BE2C (cell line): ENCODE measurements at places on chromosomes 16 and 17.

- DNase-seq: peak; percentile 79
Observed at GRCh38 chr17:74770498-74771318, 5.4 kb downstream of the NAT9 start.

DNA sequence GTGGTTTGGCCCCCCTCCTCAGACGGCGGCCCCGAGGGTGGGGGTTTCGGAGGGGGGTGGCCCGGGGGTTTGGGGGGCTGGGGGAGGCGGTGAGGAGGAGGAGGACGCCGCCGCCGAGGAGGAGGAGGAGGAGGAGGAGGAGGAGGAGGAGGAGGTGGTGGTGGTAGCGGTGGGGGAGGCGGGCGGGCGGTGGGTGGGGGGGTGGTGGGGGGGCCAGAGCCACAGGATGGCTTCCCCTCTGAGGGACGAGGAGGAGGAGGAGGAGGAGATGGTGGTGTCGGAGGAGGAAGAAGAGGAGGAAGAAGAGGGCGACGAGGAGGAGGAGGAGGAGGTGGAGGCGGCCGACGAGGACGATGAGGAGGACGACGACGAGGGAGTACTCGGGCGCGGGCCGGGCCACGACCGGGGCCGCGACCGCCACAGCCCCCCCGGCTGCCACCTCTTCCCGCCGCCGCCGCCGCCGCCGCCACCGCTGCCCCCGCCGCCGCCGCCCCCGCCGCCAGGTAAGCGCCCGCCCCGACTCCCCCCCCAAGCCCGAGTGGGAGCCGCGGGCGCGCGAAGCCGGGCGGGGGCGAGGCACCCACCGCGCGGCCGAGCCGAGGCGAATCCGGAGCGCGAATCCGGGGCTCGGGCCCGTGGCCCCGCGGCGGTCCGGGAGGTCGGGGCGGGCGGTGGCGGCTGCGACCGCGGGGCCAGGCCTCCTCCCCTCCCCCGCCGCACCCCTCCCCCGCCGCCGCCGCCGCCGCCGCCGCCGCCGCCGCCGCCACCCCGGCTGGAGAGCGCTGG, 3.8 kb upstream of the CHD3 start:
- DNase-seq: no peak

DNA sequence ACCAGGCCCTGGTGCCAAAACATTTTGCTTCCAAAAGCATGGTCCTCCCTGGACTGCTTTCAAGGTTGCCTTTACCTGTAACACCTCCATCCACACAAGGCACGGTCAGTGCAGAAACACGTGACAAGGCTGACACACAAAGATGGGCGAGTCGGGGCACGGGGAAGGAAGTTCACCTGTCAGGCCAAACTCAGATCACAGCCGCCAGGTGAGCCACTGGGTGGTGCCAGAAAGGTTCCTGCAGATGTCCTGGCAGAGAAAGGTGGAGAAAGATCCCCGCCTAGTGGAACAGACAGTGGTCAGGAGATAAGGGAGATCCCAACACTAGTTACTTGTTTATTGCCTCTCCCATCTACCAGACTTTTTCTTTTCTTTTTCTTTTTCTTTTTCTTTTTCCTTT, 155.3 kb downstream of the AIPL1 start:
- DNase-seq: no peak

- no peak for DNase-seq
Observed at GRCh38 chr17:58250344-58251011, 12.1 kb downstream of the LPO start.

DNA sequence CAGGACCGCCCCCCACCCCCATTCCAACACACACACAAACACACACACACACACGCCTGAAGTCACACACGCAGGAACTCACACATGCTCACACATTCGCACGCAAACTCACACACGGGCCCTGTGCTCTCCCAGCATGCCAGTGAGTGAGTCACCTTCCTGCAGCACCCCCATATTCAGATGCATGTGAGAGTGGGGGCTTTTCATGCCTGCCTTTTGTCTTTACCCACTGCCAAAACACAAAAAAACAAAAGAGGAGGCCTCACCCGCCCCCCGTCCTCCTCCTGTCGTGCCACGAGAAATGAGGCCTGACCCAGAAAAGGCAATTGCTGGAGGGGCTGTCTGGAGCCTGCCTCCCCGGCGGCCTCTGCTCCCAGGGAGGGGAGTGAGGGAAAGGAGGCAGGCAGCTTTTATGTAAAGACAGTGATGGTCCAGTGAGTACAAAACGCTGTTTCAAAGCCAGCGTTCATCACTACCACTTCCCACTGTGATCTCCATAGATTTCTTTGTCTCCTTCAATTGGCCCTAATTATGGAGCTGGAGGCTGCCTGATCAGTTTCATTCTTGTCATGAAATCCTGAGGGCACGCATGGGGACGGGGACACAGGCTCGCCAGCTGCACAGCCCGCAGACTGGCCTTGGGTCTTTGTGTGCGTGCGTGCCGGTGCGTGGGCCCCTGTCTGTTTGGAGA, 29.5 kb upstream of the GSE1 start:
- peak; percentile 46 for DNase-seq

GRCh38 chr16:31086629-31086906, 2.2 kb downstream of the PRSS53 start:
- no peak for DNase-seq

- no peak for DNase-seq
Observed at GRCh38 chr17:48295362-48296288, 134.4 kb downstream of the SKAP1 start.

- DNase-seq: peak; percentile 58
Observed at GRCh38 chr17:47604598-47604927, 45.2 kb upstream of the KPNB1 start.

DNA sequence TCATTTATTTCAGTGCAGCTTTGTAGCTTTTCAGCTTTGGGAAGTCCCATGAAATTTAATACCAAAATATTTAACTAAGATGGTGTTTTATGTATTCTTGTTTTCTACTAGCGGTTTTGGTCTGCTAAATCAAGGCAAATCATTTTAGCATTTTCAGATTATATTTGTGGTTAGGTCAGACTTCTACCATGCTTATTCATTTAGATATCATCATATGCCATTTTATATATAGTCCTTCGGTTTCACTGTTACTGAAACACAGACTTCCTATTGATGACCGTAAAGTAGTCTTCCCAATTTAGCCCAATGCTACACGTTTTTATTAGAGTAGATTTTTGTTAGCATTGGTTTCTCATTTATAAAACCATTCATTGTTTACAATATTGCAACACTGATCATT, 5.5 kb downstream of the DYNLRB2 start:
- no peak for DNase-seq

DNA sequence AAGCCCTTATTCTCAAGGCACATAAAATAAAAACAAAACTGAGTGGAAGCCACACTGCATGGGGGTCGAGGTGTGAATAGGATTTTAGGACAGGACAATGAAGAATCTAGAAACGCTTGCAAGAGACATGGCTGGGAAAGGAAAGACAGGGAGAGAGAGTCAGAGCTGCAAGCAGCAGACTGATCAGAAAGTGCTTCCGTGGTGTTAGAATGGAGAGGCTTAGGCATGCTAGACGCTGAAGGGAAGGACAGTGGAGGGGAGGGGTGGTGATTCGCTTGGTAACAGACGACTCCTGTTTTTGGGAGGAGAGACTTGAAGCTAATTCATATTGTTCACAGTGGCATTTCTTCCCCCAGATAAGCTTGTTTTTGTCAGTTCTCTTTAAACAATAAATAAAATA, 173.5 kb downstream of the AIPL1 start:
- no peak for DNase-seq

DNA sequence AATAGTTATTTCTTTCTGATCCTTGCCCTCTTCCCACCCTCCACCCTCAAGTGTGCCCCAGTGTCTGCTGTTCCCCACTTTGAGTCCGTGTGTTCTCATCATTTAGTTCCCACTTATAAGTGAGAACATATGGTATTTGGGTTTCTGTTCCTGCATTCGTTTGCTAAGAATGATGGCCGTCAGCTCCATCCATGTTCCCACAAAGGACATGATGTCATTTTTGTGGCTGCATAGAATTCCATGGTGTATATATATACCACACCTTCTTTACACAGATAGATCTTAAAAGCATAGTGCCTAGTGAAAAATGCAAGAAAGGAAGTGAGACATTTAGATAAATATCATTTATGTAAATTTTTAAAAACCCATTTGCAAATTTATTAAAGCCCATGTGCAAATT, 33.1 kb downstream of the HS3ST2 start:
- DNase-seq: no peak

DNA sequence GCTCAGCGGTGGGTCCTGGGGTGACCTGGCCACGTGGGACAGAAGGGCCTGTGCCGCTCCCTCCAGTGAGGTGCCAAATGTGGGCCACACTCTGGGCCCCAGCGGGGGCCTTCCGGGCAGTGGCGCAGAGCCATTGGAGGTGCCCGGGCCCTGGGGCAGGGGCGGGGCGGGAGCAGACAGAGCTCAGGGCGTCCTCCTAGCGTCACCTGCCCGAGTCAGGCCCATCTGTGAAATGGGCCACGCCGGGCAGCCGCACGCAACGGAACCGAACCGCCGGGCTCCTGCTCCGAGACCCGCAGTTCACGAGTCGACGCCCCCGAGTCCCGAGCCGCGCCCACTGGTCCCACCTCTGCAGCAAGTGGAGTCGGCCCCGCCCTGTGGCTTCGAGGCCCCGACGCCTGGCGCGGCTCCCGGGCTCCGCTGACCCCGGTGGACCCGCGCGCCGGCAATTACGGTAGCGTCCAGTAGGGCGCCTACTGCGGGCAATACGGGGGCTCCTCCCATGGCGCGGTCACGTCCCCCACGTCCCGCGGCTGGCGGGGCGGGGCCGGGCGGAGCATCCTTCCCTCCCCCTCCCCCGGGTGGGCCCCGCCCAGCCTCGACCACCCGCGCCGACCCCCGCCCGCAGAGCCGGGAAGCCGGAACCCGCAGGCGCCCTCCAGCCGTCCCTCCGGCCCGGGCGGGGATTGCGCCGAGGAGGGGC, 1.9 kb downstream of the SLC16A3 start:
- DNase-seq: peak; percentile 18

GRCh38 chr16:15932939-15933338, 16.5 kb upstream of the ABCC1 start:
- DNase-seq: no peak

DNA sequence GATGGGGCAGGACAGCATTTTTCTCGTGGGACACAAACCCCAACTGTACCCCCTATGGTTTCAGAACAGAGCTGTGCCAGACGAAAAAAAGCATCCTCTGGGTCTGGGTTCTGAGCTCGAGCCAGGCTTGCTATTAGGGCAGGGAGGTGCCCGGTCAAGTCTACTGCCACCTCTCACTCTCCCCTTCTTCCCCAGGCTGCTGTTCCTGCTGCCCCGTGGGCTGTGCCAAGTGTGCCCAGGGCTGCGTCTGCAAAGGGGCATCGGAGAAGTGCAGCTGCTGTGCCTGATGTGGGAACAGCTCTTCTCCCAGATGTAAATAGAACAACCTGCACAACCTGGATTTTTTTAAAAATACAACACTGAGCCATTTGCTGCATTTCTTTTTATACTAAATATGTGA, 1.1 kb downstream of the MT1E start:
- DNase-seq: no peak

DNA sequence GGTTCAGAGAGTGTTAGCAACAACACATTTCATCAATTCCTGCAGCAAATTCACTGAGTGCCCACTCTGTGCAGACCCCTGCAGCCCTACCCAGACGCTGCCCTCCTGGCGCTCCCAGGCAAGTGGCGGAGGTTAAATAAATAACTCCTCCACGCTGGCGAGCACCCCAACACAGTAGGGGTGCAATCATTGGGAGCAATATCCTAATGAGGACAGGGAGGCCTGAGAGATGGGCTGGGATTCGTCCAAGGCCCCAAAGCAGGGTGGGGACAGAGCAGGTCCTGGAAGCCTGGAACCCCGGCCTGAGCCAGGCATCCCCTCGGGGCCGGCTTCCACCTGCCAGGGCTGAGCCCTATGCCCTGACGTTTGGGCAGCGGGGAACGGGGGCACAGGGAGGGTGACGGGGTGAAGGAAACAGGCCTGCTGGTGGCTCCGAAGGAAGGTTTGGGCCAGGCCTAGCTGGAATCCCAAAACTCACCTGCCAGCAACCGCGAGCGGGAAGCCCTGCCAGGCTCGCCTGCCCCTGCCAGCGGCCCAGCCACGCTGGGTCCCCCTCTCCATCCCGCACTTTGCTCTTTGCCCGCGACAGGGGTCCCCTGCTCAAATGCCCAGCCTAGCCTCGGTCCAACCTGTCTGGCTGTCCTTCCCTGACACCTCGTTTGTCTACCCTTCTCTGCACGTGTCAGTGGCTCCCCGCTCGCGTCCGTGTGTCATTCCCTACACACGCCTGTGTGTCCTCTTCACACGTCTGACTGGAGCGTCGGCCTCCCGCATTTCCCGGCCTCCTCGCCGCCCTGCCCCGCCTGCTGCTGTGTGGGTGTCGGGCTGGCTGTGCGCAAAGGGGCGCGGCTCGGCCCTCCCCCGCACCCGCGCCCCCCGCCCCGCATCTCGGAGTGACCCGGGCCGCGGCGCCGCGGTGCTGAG, 721 bp upstream of the BEAN1 start:
- no peak for DNase-seq

DNA sequence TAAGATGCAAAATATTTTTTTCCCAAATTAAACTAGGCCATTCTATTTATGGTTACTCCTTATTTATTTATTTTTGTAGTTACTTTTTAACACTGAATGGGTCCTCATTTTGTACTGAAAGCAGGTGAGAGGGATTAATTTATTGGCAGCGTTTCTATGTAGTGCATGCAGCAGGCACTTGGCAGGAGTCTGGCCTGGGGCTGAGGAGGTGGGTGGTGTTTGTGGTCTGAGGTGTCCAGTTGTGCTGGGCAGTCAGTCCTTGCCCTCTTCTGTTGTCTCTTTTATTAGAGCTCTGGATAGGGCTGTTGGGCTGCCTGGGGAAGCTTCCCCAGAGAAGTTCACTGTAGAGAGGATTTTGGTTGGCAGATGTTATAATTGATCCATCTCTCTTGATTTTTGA, 12.7 kb downstream of the SEC14L1 start:
- DNase-seq: no peak

GRCh38 chr17:45274033-45274432, 12.1 kb upstream of the SPATA32 start:
- no peak for DNase-seq

DNA sequence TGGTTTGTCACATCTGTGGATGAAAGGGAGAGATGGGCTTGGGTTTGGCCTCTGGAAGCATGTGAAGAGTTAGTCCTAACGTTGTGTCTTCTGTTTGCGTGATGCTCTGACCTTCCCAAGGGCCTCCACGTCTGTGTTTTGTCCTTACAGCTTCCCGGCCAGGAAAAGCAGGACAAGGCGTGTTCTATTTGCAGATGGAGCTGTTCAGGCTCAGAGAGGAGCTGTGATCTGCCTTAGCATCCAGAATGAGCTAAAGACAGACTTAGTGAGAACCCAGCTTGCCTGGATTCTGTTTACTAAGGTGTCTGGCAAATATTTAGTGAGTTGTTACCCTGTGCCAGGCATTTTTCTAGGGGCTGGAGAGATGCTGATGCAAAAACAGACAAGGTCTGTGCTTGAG, 282.1 kb downstream of the CBLN1 start:
- DNase-seq: no peak
